ENCODE measurements at places on chromosomes 2 and 18.
A peak's percentile ranks its signal among the peaks of the same experiment; 100 is the strongest.

GRCh38 chr18:3720818-3721545, 271.0 kb downstream of the TGIF1 start:
- DNase-seq: no peak

GRCh38 chr18:12637393-12637792, 20.5 kb downstream of the SPIRE1 start:
- DNase-seq: no peak

DNA sequence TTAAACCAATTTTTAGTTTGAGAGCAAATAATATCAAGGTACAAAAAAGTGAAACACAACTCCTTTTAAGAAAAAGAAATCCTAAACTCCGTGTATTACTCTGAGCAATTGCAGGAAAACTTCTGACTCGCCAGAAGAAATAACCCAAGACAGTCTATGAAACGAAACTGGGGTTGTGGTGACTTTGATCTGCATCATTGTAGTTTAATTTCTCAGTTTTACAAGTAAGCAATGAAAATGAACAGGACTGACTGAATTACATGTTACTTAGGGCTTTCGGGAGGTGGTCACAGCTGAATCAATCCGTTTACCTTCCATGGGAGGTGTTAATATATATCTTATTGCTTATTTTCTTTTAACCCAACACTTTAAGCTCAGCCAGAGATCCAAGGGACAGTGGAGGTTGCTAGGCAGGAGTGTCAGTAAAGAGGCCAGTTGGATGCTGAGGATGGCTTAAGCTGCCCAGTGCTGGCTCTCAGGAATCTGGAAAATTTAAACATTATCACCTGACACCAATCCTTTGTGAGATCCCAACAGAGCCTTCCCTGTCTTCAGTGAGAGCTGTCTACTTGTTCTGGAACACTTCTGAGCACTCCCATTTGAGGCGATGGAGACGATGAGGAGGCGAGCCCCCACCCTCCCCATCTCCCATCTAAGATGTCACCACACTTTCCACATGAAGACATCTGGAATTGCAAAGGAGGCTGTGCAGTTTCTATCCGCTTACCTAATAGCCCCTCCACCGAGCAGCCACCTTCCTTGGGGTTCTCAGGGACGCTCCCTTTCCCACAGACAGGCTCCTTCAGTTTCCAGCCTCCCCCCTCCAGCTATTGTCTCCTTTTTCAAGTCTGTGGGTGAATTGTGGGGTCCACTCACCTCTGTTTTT, 3.6 kb upstream of the RAB31 start:
- no peak for DNase-seq

GRCh38 chr2:109447776-109448175, 166.0 kb downstream of the SEPTIN10 start:
- no peak for DNase-seq

DNA sequence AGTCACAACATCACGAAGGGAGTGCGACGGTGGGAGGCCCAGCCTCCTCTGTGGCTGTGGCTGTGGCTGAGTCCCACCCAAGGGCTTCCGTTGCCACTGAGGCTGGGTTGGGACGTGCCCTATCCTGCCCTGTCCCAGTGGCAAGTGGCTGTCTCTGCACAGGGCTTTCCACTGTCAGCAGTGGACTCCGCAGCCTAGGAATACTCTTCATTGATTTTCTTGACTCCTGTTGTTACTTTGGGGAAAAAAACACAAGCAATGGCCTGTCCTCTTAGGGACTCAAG, 122.7 kb downstream of the RAB3GAP1 start:
- no peak for DNase-seq

- no peak for DNase-seq
Observed at GRCh38 chr2:237470914-237471313, 16.1 kb upstream of the MLPH start.

DNA sequence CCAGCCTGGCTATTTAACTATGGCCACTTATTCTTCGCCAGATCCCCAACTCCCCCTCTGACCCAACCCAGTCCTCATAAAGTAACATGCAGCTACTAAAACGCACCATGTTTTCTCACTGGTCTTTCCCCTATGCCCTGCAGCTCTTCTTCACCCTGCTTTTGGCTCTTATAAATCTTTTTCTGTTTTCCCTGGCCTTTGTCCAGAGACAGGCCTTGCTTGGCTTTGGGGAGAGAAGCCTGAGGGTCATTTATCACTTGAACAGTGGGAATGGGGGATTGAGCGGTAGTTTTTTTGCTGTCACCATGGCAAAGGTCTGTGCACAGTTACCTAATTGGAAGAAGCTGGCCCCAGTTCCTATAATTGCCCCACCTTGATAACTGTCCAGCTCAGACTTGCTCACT, 202.9 kb upstream of the NT5C1B start:
- no peak for DNase-seq

- DNase-seq: no peak
Observed at GRCh38 chr2:42327125-42327524, 33.9 kb downstream of the COX7A2L start.

- no peak for DNase-seq
Observed at GRCh38 chr2:152646775-152647174, 70.5 kb downstream of the PRPF40A start.

- no peak for DNase-seq
Observed at GRCh38 chr2:146997945-146998344, 846.9 kb upstream of the ACVR2A start.

- no peak for DNase-seq
Observed at GRCh38 chr2:61726456-61727209, 127.2 kb downstream of the FAM161A start.

- DNase-seq: no peak
Observed at GRCh38 chr18:23643815-23644490, 18.8 kb downstream of the ANKRD29 start.

- DNase-seq: no peak
Observed at GRCh38 chr2:209424781-209425470, 1.1 kb downstream of the MAP2 start.

- DNase-seq: no peak
Observed at GRCh38 chr2:176818076-176818475, 394.5 kb upstream of the HNRNPA3 start.

DNA sequence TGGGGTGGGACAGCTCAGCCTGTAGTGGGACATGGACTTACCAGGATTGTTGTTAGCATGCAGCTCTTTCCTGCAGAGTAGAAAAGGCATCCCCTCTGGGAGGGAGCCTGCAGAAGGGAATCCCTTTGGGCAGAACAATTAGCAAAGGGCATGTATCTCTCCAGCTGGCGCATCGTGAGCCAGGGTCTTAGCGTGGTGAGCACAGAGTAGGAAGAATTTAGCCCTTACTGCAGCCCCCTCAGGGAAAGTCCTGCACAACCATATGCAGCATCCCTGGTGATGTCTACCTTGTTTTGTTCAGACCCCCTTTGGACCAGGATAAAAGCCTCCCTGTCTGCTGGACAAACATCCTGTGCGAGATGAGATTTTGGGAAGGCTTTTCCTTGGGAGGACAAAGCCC, 292.1 kb downstream of the SLC4A3 start:
- DNase-seq: peak; percentile 10

DNA sequence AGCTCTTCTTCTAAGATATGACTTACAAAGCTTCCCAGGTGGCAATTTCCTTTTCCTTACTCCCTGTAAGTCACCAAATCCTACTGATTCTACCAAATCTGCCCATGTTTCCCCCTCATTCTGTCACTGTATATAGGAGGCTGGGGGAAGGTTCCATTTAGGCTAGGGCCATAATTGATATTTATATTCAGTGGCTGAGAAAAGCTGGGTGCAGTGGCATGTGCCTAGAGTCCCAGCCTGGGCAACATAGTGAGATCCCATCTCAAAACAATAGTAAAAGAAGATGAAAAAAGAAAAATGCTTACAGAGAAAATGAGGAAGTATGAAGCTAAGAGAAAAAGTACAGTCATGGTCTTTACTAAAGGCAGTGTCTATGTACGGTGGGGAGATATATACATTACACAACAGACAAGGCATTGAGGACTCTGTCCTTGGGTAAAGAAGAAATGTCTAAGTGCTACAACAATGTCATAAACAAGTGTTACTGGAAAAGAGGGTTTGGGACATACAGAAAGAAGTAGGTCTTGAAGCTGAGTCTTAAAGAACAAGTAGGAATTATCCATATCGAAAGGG, 4.8 kb downstream of the CWC22 start:
- DNase-seq: no peak

DNA sequence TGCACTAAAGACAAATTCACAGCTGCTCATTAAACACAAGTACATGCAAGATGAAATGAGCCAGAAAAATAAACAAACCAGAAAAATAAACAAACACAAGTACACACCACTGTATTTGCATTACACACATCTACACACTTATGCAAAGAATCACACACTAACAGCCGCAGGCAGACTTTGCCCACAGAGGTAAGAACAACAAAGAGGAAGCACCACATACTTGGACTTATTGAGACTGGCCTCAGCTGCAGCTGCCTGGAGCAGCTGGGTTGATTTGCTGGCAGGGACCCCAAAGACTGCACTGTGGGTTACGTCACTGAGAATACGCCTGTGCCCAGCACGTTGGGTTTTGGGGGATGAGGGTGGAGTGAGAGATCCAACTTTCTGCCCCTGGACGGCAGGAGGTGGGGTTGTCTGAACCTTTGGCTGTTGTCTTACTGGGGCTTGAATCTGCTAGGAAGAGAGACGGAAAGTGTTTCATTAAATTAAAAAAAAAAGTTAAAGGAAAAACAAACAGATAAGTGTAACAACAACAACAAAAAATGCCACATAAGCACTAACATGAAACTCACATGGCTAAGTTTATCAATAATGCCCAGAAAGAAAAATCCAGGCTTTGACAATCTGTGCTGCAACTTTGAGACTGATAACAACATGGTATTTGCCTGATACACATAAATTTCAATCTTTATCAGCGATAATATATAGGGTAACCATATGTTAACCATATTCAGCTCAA, 71.9 kb upstream of the NFU1 start:
- no peak for DNase-seq

DNA sequence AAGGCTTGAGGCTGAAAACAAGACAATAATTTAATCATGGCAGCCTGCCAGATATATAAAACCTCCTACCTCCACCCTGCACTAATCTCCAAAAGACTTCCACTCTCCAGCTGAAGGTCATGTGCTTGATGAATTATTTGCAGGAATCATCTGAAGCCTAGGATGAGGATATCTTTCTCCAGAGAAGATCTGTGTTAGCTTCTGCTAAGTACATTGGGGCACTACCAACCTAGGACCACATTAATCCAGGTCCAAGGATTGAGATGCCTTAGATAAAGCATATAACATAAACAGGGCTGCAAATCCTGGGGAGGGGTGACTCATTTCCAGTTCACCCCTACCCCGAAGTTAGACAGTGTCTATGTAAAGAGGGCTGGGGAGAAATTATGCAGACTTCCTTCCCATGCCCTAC, 80.5 kb upstream of the FRZB start:
- DNase-seq: no peak

- no peak for DNase-seq
Observed at GRCh38 chr2:185338104-185338503, 400.5 kb upstream of the FSIP2 start.

- no peak for DNase-seq
Observed at GRCh38 chr2:41966431-41966893, 81.4 kb upstream of the PKDCC start.

DNA sequence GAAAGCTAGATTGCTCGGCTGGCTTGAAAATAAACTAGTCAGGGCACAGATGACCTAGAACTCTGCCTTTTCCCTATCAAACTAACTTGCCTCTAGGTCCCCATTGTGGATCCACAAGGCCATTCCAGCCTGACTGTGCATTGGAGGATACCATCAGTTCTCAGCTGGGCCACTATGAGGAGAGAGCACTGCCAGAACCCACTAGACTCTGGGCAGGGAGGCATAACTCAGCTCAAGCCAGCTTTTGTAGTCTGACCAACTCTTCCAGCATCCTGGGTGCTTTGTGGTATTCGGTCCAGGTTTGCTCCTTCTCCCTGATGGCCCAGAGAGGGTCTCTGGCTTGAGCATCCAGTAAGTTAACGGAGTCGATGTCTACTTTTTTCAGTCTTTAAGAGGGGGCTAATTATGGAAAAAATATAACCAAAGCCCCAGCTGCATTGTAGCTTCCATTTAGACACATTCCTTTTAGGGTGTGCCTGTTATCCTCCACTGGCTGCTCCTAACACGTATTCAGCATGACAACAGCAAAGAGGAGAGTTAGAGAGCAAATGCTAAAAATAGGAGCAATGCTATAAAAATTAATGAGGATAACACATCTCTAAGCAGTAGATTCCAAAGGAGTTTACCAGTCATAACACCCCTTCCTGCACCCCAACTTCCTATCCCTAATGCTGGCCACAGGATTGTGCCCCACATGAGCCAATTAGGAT, 15.2 kb downstream of the GKN2 start:
- no peak for DNase-seq

GRCh38 chr2:205660521-205661124, 21.7 kb upstream of the NRP2 start:
- DNase-seq: no peak

- DNase-seq: no peak
Observed at GRCh38 chr2:88099798-88100488, 27.9 kb downstream of the FABP1 start.

- no peak for DNase-seq
Observed at GRCh38 chr2:189037518-189037917, 63.3 kb downstream of the COL3A1 start.

DNA sequence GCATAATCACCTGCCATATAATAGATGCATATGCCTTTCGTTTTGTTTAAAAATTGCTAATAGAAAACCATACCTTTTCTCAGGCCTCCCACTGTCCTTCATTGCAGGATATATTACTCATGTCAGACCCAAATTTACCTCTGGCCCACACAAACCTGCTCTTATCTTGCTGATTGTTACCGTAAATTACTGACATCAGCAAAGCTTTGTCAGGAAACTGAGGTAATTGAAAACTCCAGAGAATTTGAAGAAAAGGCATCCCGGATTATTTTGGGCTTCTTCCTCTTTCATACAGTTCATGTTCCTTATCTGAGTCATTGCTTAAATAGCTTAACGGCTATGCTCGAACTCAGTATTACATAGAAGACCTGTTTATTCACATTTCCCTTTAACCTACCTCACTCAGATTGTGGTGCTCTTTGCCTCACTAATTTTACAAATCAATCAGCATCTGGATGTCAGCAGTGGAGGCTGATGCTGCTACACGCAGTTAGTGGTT, 145.7 kb downstream of the ZEB2 start:
- no peak for DNase-seq

- DNase-seq: no peak
Observed at GRCh38 chr18:29285471-29285870, 1108.5 kb upstream of the CDH2 start.

GRCh38 chr2:27322301-27322765, 564 bp downstream of the MPV17 start:
- DNase-seq: no peak

DNA sequence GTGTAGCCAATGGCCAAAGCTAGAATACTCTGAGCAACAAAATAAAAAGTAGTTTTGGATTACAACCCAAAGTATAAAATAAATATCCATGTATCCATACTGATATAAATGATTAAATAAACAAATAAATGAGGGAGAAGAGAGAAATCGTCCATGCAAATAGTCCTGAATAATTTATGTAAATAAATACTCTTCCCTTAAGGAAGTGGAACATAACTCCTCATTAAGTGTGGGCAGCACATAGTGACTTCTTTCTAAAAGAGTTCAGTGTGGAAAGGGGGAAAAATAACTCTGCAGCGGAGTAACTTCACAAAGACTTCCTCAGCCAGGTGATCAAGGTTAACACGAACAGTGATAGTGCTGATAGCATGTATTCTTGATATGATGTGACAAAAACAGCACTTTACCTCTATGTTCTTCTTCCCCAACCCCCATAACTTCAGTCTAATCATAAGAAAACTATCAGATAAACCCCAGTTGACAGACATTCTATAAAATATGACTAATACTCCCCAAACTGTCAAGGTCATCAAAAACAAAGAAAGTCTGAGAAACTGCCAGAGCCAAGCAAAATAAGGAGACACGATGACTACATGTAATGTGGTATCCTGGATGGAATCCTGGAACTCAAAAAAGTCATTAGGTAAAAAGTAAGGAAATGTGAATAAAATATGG, 30.7 kb downstream of the METTL8 start:
- no peak for DNase-seq

Measured in liver (tissue), 10 donors.